Left ventricle myocardium superior (tissue), 1 donor: ENCODE measurements at places on chromosomes 16 and 17.
A peak's percentile ranks its signal among the peaks of the same experiment; 100 is the strongest.

DNA sequence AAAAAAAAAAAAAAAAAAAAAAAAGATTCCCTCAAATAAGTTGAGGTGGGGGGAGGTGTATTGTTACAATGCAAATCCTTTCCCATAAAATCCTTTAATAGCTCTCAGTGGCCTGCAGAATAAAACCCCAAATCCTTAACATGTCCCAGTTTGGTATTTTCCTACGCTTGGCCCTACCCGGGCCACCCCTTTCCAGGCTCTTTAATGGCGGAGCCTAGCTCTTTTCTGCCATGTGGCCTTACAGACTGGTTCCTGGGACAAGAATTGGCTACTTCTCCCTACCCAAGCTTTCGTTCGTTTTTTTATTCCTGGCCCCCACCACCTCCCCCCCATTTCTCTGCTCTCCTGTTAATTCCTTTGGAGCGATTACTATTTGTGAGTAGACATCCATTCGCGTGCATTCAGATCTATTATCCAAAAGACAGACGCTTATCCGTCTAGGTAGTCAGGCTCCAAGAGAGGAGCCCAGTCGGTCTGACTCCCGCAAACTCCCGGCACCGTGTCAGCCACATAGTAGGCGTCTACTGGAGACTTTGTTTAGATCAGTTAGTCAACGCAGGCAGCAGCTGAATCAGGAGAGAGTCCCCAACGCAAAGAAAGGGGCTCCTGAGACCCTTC, 813 bp upstream of the THAP11 start:
- DNase-seq, result no peak

DNA sequence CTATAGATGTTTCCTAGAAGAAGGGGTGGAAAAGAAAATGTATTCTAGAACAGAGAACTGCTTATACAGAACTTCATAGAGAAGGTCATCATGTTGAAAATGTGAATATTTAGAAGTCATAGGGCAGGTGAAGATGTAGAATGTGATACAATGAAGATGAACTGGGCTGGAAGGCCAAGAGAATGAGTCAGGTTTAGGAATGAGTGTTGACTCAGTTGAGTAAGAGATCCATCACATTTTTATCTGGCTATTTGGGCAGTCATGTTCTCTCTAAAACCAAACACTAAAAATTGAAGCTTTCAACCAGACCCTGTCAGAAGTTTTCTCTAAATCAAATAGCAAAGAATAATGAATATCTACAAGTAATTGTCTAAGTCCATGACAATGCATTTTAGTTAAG, 660.5 kb downstream of the KCNJ2 start:
- no peak for DNase-seq

GRCh38 chr17:17072546-17072945, 30.3 kb downstream of the MPRIP start:
- no peak for DNase-seq

DNA sequence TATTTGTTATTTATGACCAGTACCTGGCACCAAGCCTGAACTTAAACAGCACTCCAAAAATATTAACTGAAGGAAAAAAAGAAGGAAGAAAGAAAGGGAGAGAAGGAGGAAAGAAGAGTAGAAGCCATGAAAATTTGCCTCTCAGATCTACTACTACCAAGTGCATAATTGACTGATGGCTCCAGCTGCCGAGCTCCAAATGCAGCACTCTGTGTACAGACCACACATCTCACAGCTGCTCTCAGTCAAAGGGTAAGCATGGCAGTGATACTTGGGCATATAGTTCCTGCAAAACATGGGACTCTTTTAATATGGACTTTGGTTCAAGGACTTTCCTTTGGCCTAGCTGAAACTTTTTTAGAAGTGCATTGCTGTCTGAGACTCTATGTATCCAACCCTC, 44.0 kb upstream of the NOG start:
- no peak for DNase-seq

- DNase-seq, result no peak
These were observed 670.0 kb downstream of the MAF start for GRCh38 chr16:78930561-78930960.

DNA sequence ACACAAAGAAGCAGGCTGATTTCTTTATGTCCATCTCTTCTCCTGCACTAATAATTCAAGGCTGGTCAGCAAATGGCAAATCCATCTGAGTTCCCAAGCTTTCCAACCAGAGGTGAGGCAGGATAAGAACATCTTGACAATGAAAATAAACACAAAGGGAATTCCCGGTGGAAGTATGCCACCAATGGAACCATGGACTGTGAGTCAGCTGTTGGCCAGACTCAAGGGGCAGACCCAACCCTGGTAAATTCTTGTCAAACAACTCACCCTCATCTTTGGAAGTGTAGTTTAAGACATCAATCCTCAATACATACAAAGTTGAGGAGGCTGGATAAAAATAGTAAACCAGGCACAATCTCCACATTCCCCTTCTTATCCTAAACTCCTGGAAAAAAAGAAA, 74.3 kb upstream of the CES5A start:
- DNase-seq, result no peak

DNA sequence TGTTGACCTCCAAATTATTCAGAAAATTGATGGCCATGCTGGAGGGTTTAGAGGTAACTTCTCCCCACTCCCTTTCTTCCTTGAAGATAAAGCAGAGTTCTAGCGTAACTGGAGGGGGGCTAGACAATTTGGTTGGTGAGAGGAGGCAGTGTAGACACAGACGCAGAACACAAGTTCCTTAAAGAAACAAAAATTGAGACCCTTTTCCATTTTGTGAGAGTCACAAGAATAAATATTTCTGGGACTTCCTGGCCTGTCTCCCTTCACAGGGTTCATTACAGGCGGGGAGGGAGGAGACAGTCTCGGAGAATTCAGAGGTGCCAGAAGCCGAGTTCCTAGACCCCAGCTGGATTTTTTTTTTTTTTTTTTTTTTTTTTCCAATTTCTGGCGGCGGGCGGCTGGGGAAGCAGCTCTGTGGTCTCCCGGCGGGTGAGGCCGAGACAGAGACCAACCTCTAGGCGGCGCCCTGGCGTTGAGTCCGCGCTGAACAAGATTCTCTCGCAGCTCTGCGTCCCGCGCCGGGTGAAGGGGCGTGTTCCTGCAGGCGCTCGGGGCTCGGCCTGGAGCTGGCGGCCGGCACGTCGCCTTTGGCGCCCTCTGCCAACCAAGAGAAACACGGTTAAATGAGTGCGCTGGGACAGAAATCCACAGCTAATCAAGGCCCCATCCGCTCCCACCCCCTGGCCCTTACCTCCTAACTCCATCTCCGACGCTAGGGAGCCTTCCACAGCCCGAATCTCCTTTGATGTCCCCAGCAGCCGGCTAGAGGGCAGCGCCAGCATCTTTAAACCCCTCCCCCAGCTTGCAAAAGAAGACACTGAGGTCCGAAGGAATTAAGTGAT, 10.2 kb upstream of the HOXB9 start:
- DNase-seq, result peak; percentile 69

DNA sequence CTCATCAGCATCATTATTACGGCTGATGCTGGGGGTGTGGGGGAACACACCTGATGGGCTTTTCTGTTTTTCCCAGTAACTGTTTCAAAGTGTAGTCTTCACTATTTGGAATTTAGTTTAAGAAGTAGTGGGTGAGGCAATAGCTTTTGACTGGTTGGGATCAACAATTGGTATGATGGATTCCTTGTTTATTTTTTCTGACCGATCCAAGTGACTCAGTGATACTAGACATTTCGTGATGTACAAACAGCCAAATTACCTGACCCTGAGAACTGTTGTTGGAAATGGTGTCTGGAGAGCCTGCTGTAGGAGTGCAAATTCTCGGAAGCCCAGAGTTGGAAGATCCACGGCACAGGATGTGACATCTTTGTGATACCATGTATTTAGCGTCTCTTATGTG, 204.2 kb downstream of the PRKCA start:
- DNase-seq, result no peak

DNA sequence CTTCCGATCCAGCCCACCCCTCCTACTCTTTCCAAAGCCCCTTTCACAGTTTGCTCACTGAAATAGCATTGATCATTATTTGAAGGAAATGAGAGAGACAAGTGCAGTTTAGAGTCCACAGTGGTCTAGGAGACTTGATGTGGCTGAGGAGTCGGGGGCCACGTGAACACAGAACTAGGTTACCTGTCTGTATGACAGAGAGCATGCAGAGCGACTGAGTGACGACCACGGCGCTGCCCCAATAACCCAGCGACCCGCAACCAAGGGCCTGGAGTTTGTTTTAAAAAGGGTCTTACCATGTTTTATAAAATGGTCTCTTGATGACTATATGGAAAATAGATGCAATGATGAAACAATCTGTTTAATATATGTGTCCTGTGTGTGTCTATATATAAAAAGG, 39.5 kb downstream of the NDEL1 start:
- no peak for DNase-seq

DNA sequence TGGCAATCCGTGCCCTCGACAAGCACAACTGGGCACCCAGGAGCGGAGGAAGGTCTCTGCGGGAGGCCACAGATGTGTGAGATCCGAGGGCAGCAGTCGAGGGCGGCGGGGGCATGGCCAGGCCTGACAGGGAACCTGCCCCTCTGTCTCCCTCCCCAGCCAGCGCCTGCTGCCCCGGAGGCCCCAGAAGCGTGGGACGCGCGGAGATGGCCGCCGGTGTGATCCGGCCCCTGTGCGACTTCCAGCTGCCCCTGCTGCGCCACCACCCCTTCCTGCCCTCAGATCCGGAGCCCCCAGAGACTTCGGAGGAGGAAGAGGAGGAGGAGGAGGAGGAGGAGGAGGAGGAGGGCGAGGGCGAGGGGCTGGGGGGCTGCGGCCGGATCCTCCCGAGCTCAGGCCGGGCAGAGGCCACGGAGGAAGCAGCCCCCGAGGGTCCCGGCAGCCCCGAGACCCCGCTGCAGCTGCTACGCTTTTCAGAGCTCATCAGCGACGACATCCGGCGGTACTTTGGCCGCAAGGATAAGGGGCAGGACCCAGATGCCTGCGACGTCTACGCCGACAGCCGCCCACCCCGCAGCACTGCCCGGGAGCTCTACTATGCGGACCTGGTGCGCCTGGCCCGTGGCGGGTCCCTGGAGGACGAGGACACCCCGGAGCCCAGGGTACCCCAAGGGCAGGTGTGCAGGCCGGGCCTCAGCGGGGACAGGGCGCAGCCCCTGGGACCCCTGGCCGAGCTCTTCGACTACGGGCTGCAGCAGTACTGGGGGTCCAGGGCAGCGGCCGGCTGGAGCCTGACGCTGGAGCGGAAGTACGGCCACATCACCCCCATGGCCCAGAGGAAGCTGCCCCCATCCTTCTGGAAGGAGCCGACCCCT, 1.7 kb downstream of the PERCC1 start:
- DNase-seq, result no peak

DNA sequence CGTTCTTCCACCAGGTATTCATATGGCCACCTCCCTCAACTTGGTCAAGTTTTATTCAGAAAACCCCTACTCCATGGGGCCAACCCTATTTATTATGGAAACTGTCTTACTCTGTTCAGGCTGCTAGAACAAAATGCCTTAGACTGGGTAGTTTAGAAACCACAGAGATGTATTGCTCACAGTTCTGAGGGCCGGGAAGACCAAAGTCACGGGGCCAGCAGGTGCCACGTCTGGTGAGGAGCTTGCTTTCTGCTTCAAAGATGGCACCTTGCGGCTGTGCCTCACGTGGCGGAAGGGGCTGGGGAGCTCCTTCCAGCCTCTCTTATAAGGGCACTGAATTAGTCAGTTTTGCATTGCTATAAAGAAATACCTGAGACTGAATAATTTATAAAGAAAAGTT, 74.3 kb downstream of the AXIN2 start:
- DNase-seq, result no peak

- peak; percentile 17 for DNase-seq
These were observed 86.3 kb upstream of the TNRC6C start for GRCh38 chr17:77872199-77872598.

- DNase-seq, result peak; percentile 67
These were observed at the start of gene SLC16A11 for GRCh38 chr17:7043497-7044198. TSS of gene SLC16A11 (minus strand) at chr17:7044092. CDS start at chr17:7043513, 579 bp downstream.

GRCh38 chr17:15048381-15048780, 216.7 kb downstream of the PMP22 start:
- no peak for DNase-seq

- DNase-seq, result no peak
These were observed 7.7 kb upstream of the KRTAP17-1 start for GRCh38 chr17:41322903-41323895.

- DNase-seq, result no peak
These were observed 173.6 kb downstream of the PRKCA start for GRCh38 chr17:66476014-66476413.

- DNase-seq, result no peak
These were observed 51.4 kb upstream of the WSCD1 start for GRCh38 chr17:6018788-6019187.

- DNase-seq, result no peak
These were observed 57.7 kb upstream of the RBFOX3 start for GRCh38 chr17:79668344-79669250.

- no peak for DNase-seq
These were observed 4.0 kb downstream of the SIAH1 start for GRCh38 chr16:48381201-48381600.

GRCh38 chr17:51085150-51085805, 35.4 kb downstream of the SPAG9 start:
- no peak for DNase-seq

DNA sequence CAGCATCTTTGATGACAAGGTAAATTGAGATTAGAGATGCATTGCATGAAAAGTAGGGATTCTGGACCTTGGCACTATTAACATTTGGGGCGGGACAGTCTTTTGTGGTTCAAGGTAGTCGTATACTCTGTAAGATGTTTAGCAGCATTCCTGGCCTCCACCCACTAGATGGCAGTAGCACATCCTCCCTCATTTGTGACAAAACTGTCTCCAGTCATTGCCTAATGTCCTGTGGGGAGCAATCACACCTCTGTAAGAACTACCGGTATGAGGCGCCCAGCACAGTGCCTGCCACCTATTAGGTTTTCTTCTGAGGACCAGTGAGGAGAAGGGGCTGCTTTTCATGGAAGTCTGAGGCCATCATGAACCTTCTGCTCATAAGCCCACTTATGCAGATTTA, 180.8 kb downstream of the RBFOX1 start:
- DNase-seq, result no peak

GRCh38 chr16:54123766-54124165, 162.8 kb downstream of the IRX3 start:
- DNase-seq, result no peak

GRCh38 chr17:61216066-61216465, 183.6 kb upstream of the TBX2 start:
- no peak for DNase-seq

DNA sequence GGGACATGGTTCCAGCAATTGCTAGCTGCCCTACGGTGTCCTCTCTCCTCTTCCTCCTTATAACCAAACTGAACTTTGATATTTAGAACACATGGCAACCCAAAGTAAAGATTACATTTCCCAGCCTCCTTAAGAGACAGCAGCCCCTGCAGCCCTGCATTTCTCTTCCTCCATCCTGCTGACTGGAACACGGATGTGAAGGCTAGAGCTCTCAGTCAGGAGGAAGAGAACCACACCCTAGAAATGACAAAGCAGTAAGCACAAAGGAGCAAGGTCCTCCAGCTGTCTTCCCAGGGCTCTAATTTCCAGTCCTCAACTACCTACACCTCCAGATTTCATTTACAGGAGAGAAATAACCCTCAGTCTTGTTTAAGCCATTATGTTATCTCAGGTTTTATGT, 10.9 kb downstream of the DYNC1LI2 start:
- no peak for DNase-seq

GRCh38 chr16:69741951-69742904, 12.5 kb downstream of the NOB1 start:
- peak; percentile 86 for DNase-seq

DNA sequence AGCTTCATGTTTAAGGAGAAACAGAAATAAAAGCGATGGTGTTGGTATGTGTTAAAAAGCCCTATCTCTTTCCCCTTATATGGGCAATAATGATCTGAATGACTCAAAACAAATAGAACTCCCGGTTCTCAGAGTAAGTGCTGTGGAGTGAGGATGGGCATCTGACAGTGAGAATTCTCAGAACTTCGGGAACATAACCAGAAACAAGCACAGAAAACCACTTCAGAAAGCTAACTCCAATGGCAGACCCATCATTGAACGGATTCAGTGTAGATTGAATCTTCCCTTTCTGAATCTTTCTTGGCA, 67.2 kb downstream of the CDH8 start:
- DNase-seq, result no peak
